ENCODE measurements at places on chromosomes 1 and 21. TPM values are rescaled to one million over a fixed set of nuclear protein-coding genes. Genes with fewer than 3 reads are reported as not detected.

C4BPA gene
- not detected for total RNA-seq

CD48 gene
- not detected for total RNA-seq

OR2W3 gene
- total RNA-seq, result not detected

DNA sequence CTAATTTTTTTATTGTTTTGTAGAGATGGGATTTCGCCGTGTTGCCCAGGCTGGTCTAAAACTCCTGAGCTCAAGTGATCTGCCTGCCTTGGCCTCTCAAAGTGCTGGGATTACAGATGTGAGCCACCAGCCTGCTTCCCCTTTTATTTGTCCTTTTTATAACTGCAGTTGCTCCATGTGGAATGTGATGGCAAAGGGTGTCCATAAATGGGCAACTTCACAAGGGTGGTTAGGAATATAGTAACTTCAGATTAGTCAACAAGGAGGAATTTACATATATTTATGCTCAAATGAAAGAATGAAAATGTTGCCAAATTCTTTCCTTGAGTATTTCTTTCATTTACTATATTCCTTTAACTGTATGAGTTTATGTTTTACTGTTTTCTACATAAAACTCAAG is 182.9 kb downstream of the BACH1 start:
- DNase-seq, result no peak

LCE2C gene
- not detected for total RNA-seq

DNA sequence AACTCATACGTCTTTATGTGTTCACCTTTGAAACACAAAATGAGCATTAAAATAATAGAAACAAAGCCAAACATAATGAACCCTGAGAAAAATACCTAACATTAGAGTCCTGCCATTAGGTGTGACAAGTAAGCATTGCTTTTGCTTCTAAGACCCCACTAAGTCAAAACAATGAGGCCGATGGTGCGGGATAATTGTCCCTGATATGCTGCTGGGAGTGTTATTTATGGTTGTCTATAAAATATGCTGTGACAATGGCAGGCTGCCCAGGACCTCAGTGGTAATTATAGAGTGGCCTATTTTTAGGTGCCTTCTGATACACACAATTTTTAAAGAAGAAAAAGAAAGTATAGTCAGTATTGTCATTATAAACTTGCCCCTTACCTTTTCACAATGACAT is 1423.1 kb downstream of the AMY1C start:
- no peak for DNase-seq

DNA sequence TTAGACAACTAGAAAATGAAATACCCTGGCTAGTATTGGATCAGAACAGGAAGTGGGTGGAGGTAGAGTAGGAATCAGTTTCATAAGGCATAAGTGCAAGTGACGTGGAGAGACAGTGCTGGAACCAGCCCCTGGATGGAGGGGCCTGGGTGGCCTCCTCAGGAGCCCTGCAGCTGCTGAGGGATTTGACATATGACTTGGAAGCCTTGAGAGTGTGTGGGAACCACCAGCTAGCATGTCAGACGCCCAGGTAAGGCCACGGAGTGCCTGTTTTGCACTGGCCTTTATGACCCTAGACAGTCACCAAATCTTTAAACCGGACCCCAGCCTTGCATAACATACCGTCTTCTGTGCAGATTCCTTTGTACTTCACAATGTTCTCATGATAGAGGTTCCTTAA is 94.4 kb downstream of the RAVER2 start:
- no peak for DNase-seq

KIF17 gene
- 24.0 TPM for total RNA-seq

ALX3 gene
- total RNA-seq, result not detected

DNA sequence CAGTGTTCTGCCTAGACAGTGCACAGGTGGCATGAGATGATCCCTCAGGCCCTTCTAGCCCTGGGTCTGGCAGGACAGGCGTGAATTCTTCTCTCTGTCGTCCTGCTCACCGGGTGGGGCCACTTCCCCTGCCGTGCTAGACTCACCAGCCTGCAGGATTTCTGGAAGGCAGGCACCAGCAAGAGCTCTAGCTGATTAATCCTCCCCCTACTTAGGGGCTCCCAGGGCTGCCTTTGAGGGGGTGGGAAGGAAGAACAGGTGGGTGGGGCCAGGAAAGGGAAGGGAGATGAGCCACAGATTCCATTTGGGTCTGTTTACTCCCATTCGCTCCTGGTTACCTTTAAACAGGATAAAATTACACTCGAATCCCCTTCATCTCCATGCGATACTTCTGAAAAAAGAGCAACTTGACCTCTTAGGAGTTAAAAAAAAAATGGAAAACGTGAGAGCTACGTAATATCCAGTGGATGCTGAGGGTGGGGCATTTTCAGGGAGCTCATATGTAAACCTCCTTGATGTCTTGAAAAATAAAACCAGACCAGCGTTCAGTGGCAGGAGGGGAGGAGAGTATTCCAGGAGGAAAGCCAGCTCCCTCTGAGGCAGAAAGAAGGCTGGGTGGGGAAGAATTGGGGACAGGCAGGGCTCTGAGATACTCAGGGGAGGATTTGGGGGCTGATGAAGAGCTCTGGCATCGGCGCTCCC is 665.5 kb downstream of the PTPRU start:
- no peak for DNase-seq

- no peak for DNase-seq
These were observed 94.1 kb downstream of the ADGRL2 start for GRCh38 chr1:81894867-81895266.

HIVEP3 gene
- 1.4 TPM for total RNA-seq

CGN gene
- total RNA-seq, result 0.13 TPM

DNA sequence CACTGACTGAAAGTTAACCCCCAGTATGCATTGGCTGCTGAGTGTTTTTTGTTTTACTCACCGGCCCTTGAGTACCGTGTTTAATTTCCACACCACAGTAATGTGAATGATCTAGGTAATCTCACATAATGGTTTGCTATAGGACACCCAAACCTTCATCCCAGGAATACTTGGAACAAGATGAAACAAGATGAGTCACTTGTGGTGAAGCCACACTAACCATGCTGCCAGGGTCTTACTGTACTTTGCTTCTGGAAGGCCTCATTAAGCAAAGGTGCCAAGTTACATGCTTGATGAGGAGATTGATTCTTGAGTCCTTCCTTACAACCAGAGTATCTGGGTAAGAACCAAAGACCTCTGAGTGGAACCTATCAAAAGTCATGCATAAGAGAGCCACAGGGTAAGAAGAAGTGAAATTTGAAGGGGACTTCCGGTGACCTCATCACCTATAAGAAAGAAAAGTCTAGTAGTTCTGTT is 163.3 kb downstream of the NRIP1 start:
- DNase-seq, result no peak

- DNase-seq, result no peak
These were observed 36.6 kb downstream of the RGL1 start for GRCh38 chr1:183841550-183841949.

- no peak for DNase-seq
These were observed 17.3 kb downstream of the DISC1 start for GRCh38 chr1:231643935-231644237.

LHX8 gene
- not detected for total RNA-seq

DNA sequence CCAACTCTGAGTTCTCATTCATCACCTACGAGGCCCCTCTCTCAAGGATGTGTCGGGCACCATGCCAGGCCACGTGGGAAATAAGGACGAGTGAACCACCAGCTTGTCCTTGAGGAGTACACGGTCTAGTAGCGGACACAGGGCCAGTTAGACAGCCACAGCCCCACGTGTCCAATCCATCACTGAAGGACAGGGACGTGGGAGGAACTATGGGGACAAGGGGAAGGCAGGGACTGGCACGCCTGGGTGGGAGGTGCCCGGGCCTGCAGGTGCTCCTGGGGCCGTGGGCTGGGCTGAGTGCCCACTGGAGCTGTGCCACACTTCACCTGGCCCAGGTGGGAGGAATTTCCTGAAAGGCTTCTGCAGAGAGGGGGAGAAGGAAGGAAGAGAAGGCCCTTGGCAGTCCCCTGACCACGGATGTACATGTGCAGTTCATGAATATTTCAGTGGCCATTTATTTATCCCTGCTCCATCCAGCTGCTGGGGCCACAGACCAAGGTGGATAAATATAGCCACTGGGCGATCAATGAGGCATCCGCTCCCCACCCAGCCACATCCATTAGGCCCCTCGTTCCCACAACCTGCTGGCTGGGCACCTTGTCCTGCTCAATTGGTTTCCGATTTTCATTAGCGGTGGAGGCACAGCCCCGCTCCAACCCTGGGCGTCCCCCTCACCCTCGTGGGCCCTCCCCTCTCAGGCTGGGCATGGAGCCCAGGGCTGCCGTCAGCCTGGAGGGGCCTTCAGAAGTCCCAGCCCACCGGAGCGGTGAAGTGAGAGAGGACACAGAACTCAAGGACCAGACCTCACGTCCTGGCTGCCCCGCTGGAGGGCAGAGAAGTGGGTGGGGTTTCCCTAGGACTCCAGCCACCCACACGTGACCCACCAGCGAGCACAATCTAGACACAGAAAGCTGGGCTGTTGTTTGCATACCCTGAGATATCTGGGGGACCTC is 59.5 kb downstream of the CASZ1 start:
- DNase-seq, result no peak

GRCh38 chr1:214318956-214319736 is 38.2 kb downstream of the SMYD2 start:
- no peak for DNase-seq

WNT2B gene
- 0.51 TPM for total RNA-seq

- DNase-seq, result peak; percentile 67
These were observed 203.9 kb downstream of the TOMM20 start for GRCh38 chr1:234924450-234925355.

- DNase-seq, result no peak
These were observed 148.4 kb downstream of the PSMG1 start for GRCh38 chr21:39034590-39035536.

GRCh38 chr1:169595764-169596711 is 9.8 kb upstream of the F5 start:
- peak; percentile 44 for DNase-seq

NOS1AP gene
- total RNA-seq, result 0.13 TPM

All from dermis microvascular lymphatic vessel endothelial cell (primary cell).